ENCODE measurements at places on chromosomes 4 and X.

DNA sequence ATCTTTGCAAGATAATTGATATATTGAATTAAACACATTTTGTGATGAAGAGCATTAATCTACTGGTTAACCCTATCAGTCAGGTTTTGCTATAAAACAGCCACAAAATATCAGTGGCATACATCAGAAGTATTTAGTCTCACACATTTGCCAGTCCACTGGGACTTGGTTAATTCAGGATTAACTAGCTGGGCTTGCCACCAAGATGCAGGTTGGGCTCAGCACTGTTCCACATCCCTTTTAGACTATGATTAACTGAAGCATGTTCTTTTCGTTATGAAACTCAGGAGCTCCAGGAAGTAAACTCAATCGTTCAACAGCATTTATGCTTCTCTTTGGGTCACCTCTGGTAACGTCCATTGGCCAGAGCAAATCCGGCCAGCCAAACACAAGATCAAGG lies 538.1 kb upstream of the HS3ST1 start:
- DNase-seq, result no peak

DNA sequence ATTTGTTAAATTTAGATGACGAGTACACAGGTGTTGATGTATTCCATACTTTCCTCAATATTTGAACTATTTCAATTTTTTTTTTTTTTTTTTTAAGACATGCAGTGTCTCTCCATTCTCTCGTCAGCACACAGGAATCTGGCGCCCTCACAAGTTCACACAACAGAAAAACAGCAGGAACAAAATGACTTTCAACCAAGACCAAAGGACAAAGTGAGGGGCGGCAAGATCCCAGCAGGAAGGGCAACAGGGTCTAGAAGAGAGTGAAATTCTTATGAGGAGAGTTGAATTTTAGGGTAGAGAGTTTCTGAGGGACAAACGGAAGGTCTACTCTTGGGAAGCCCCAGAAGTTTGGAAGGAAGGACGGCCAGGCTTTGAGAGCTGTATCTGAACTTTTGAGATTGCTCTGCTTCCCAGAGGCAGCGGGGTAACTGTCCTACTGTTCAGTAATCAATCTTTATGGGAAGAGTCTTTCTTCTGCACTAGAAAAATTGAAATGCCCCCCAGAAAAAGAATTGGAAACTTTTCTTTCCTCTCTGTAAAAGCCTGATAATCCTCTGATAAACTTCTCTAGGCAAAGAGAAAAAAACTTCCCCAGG lies 760.2 kb downstream of the RAB28 start:
- DNase-seq, result no peak

- no peak for DNase-seq
Observed at GRCh38 chr4:54937501-54937900, 187.9 kb downstream of the KDR start.

GRCh38 chr4:151721466-151721865 lies 39.3 kb downstream of the GATB start:
- no peak for DNase-seq

GRCh38 chrX:55717521-55718497 lies at the start of gene RRAGB:
RRAGB (plus strand) TSS chrX:55717749; CDS start chrX:55718328, 579 bp downstream.
- DNase-seq, result peak; percentile 86

DNA sequence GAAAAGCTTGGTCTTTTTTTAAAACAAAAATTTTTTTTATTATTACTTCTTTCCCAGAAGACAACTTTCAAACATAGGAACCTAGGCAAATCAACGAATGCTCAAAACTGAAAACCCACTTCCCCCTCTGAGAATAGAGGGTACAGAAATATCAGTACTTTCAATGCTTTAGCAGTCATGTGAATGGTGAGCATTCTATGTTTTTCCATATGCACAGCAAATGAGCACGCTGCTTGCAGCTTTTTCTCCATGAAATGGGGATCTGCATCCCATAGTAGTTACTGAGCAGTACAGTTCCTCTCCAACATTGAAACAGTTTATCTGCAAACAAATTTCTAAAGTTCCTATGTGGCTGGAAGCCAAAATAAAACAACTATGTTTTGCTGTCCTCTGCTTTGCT lies 108.4 kb upstream of the BMP2K start:
- DNase-seq, result no peak

- no peak for DNase-seq
Observed at GRCh38 chrX:106802063-106802387, 448 bp upstream of the TBC1D8B start.

- no peak for DNase-seq
Observed at GRCh38 chr4:139963708-139964107, 190.3 kb downstream of the MAML3 start.

DNA sequence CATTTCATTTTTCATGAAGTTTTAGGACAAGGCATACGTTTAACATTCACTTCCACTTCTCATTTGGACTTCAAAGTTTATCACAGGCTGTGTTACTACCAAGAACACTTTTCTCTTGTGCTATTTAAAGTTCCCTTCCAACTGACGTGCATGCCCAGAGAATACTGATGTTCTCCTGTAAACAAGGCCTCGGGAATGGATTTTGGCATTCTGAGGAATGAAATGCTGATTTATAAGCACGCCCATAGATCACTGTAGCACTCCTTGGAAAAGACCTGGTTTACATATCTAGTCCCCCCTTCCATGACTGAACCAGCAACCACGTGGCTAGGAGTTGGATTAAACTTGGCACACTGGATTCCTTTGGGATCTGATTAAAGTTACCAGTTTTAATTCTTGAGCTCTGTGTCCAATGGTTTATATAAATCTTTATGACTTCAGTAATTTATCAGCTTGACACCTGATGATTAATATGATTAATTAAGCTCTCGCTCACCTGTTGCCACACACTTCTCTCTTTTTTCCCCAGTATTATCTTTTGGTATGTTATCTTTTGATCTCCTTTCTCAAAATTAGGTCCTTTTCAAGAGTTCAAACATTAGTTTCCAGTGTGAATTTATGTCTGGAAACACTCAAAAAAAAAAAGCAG lies 122.4 kb upstream of the HAND2 start:
- DNase-seq, result no peak

DNA sequence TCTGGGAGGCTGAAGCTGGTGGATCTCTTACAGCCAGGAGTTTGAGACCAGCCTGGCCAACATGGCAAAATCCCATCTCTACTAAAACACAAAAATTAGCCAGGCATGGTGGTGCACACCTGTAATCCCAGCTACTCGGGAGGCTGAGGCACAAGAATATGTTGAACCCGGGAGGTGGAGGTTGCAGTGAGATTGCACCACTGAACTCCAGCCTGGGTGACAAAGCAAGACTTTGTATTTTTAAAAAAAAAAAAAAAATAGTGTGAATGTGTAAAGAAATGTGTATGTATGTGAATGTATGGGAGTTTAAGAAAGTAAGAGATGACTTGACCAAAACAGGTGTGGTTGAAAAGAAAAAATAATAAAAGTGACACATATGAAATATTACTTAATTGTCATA lies 167.7 kb upstream of the TEX13C start:
- no peak for DNase-seq

DNA sequence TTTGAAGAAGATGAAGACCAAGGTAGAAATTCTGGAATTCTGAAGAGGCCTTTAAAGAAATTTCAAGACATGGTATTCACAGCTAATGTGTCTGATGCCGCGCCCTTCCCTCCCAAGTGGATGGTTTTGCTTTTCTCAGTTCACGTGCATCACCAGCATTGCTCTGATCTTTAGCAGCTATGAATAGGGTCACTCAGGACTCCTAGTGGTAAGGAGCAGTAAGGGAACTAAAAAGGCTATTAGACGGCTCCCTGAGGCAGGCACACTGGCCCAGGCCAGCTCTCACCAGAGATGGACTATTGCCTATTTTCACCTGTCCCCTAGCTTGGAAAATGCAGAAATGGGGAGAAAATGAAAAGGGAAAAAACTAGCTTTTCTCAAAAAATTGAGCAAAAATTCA lies 447.5 kb upstream of the RASGEF1B start:
- DNase-seq, result no peak

DNA sequence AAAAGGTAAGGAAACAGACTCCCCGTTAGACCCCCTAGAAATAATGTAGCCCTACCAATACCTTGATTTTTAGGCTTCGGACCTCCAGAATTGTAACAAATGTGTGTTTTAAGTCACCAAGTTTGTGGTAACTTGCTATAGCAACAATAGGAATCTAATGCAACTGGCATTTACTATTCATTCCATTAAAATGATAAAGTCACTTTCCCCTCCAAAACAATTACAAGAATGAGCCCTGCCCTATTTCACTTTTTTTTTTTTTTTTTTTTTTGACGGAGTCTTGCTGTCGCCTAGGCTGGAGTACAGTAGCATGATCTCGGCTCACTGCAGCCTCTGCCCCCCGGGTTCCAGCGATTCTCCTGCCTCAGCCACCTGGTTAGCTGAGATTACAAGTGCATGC lies 3.5 kb upstream of the DDX60L start:
- DNase-seq, result no peak

GRCh38 chr4:169128902-169129301 lies 118.8 kb upstream of the CBR4 start:
- DNase-seq, result no peak

DNA sequence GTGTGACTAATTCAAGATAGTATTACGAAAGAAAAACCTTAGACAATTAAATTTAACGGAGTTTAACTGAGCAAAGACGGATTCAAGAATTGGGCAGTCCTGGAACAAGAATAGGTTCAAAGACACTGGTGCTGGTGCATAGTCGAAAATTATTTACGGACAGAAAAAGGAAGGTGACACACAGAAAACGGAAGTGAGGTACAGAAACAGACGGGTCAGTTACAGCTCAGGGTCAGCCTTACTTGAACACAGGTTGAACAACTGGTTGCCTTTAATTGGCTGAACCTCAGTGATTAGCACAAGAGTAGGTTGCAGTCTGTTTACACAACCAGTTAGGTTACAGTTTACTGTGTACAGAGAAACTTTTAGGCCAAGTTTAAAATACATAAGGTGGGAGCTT lies 31.5 kb downstream of the KLHL8 start:
- no peak for DNase-seq

GRCh38 chrX:23478561-23478960 lies 143.9 kb downstream of the PTCHD1 start:
- no peak for DNase-seq

GRCh38 chrX:133796282-133796681 lies 189.1 kb downstream of the GPC3 start:
- DNase-seq, result no peak

DNA sequence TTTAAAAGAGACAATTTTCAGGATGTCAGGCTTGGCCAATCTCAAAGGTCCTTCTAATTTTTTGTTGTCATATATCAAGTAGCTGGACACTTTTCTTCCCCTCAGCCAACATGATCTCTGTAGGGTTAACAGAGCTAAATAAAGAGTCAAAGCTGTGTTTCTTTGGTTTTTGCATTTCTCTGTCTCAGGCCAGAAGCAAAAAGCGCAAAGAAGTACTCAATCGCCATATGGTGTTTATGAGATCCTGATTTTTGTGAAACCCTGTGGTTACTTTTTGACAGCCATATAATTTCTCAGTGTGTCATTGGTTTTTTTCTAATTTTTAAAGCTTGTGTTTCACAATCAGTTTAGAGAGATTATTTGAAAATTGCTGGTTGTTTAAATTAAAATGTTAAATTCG lies 111.9 kb downstream of the MAPK10 start:
- no peak for DNase-seq

- DNase-seq, result no peak
Observed at GRCh38 chr4:160371446-160371845, 1268.6 kb downstream of the RAPGEF2 start.

- DNase-seq, result no peak
Observed at GRCh38 chr4:184102488-184102887, 115.2 kb downstream of the ENPP6 start.

DNA sequence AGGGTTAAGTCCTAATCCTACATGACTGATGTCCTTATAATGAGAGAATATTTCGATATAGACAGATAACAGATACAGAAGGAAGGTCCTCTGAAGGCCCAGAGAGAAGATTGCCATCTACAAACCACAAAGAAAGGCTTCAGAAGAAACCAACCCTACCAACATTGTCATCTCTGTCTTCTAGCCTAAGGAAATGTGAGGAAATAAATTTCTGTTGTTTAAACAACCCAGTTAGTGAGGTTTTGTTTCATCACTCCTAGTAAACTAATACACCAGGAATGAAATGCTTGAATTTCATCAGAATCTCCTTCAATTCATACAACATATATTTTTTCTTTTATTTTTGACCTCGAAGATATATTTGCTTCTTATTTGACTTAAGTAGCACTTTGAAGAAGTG lies 1527.8 kb downstream of the STIM2 start:
- DNase-seq, result no peak

GRCh38 chrX:45524805-45525204 lies 324.1 kb upstream of the DIPK2B start:
- no peak for DNase-seq

GRCh38 chr4:81470456-81471297 lies 1.0 kb downstream of the RASGEF1B start:
- DNase-seq, result no peak

GRCh38 chr4:116499-116898 lies 7.8 kb upstream of the ZNF718 start:
- no peak for DNase-seq

- no peak for DNase-seq
Observed at GRCh38 chr4:174538123-174538875, 16.0 kb upstream of the HPGD start.

GRCh38 chr4:48912349-48912748 lies 5.8 kb upstream of the OCIAD2 start:
- no peak for DNase-seq

DNA sequence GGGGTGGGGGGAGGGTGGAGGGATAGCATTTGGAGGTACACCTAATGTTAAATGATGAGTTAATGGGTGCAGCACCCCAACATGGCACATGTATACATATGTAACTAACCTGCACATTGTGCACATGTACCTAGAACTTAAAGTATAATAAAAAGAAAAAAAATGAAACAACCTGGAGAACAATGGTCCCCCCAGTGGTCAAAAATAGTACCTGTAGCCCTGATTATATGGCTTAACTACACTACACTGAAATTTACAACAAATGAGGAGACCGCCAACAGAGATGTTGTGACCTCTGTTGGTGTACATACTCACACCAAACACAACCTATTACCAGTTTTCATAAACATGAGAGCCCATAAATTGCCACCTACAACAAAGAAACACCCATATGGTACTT lies 7.3 kb upstream of the MAGEE1 start:
- no peak for DNase-seq
